Thymus (tissue), 14 donors: ENCODE measurements at places on chromosomes 16 and 17.

DNA sequence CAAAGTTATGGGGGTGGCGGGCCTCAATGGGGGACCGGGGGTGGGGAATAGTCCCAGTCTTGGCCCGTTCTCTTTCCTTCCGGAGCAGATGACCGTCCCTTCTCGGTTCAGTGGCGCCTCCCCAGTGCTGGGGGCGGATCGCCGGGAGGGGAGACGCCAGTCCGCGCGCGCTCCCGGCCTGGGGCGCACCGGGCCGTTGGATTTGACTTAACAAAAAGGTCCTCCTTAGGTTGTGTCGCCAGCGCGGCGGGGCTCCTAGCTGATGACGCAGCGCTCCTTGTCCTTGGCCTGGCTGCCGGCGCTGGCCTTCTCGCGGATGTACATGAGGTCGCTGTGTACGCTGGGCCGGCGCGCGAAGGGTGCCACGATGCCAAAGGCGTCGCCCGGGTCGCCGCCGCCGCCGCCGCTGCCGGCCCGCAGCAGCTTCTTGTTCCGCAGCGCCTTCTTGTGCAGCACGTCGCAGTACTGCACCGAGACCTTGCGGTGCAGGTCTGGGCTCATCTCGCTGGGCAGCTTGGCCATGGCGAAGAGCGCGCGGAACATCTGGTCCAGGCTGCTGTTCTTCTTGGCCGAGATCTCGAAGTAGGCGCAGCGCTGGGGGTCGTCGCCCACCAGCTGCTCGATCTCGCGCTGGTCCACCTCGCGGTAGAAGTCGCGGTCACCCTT lies 1.2 kb downstream of the RASD1 start:
- DNase-seq, result peak; percentile 21

DNA sequence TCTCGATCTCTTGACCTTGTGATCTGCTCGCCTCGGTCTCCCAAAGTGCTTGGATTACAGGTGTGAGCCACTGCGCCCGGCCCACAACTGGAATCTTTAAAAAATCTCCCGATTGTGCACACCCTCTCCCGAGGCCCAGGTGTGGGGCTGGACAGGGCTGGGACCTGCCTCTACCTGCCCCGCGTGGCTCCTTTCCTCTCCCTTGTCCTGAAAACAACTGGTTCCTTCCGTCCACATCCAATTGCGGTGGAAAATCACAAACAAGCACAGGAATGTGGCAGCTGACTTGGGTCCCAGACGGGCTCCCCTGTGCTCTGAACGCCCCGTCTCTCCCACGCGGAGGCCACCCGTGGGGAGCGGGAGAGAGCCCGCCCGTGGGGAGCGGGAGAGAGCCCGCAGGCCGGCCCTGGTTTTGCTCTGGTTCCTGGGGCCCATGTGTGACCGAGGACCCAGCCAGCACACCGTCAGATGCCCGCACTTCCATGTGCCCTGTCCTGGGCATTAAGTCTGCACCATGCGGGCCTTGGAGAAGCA lies 3.0 kb upstream of the TMEM204 start:
- no peak for DNase-seq

DNA sequence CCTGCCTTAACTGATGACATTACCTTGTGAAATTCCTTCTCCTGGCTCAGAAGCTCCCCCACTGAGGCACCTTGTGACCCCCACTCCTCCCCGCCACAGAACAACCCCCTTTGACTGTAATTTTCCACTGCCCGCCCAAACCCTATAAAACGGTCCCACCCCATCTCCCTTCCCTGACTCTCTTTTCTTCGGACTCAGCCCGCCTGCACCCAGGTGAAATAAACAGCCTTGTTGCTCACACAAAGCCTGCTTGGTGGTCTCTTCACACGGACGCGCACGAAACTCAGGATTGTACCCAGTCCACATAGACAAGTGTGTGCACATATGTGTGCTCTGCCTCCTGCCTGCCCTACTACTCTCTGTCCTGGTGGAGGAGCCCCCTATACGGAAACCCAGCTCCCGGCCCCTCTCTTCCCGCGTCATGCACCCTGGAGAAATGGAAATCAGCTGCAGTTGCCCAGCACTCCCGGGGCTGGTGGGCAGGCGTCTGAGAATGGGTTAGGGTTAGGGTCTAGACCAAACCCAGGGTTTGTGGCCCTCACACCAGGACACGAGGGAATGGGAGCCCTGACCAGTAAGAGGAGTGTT lies 2.4 kb upstream of the RHBDF1 start:
- no peak for DNase-seq

GRCh38 chr17:58576679-58577367 lies 62.4 kb upstream of the MTMR4 start:
- DNase-seq, result no peak

DNA sequence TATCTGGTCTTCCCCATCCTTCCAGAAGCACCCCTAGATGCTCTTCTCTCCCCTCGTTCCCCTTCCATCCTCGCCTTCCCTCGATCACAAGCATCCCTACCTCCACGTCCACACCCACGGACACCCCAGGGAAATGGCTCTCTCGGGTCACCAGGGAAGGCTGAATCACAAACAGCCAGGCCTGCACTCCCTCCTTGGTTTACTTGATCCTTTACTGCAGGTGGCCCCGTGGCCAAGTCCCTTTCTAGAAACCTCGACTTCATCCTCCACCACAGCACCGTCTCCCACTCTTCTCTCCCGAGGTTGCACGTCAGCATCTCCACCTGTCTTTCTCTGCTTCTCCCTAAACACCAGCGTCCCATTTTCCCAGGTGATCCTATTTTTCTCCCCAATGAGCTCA lies 6.5 kb upstream of the RBFOX3 start:
- DNase-seq, result no peak

DNA sequence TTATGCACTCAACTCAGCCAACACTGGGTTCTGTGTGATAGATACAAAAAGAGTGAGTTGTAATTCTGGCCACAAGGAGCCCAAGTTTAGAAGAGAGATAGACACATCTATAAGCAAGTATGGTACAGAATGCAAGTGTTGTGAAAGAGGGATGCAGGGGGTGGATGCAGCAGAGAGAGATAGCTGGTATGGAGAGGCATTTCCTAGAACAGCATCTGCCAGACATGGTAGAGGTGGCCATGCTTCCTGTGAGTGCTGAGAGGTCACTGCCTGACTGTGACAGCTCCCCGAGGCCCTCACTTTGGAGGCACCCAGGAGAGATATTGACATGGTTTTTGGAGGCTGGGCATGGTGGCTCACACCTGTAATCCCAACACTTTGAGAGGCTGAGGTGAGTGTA lies 2.0 kb upstream of the KRTAP16-1 start:
- no peak for DNase-seq

DNA sequence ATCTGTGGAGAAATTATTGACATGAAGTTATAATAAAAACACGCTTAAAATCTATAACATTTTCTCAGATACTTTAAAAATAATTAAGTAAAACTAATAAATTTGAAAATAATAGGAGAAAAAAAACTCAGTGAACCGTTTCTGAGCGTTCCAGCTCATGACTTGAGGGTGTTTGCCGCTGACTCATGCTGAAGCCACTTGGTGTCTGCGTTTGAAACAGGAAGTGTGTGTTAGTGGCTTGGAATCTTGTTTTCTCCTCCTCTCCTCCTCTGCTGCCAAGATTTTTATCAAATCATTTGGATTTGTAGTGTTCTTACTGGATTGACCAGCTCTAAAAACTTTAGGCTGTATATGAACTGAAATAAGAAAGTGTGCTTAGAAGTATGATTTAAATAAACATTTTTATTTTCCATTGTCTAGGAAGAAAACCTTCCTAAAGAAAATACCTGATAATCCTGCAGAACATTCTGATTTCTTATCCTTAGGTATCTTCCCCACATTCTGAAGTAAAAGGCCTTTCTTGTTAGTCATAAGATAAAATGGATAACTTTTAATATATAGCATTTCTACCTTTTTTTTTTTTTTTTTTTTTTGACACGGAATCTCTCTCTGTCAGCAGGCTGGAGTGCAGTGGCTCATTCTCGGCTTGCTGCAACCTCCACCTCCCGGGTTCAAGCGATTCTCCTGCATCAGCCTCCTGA lies 30.8 kb downstream of the USP10 start:
- DNase-seq, result peak; percentile 46

DNA sequence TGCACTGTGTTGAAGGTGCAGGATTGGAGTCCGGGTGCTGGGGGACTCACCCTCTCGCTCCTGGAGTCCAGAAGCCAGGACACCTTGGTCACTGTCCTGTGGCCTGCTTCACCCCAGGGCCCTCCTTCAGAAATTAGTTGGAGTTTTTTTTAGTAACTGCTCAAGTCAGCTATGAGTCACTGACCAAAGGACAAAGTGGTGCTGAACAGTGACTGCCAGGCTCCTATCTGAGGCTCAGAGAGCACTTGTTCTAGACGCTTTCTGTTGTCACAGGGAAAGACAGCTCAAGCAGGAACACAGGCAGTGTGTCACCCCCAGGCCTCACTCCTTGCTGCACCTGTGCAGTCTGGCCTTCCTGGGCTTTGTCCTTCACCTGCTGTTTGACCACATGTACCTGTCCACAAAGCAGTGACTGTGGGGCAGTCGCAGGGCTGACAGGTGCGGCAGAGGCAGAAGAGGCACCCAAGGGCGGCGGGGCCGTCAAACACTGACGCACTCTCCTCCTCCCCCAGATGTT lies 4.1 kb upstream of the FAAP100 start:
- DNase-seq, result no peak

DNA sequence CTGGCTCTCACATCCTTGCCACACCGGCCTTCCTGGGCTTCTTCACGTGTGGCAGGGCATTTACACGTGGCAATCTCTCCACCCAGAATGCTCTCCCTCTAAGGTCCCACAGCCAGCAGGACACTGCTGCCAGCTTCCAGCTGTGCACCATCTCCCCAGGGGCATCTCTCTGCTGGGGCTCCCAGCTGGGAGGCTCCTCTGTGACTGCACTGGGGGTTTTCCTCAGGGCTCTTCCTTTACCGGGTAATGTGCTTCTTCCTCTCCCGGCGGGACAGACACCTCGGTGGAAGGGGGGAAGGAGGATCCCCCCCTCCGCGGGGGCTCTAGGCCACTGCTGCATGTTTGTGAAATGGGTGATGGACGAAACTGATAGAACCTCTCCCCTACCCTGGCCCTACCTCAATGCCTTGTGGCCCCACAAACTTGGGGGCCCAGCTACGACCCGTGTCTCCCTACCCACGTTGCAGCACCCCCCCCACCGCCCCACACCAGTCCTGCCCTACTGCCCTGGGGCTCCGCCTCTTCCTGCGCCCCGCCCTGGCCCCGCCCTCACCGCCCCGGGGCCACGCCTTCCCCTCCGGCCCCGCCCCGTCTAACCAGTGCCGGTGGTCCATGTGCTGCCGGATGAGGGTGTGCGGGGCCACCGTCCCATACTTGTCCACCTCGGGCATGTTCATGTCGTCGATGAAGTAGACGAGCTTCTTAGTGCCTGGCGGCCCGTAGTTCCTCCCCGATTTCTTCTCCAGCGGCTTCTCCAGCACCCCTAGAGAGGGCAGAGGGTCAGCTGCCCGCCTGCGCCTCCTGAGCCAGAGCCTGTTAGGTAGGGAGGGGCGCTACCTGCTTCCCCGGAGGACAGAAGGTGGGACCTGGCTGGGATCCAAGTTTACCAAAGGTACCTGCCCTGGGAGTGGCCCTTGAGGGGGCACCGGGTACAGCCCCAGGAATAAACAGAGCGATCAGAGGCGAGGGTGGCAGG lies 92.6 kb downstream of the DNAH17 start:
- no peak for DNase-seq

DNA sequence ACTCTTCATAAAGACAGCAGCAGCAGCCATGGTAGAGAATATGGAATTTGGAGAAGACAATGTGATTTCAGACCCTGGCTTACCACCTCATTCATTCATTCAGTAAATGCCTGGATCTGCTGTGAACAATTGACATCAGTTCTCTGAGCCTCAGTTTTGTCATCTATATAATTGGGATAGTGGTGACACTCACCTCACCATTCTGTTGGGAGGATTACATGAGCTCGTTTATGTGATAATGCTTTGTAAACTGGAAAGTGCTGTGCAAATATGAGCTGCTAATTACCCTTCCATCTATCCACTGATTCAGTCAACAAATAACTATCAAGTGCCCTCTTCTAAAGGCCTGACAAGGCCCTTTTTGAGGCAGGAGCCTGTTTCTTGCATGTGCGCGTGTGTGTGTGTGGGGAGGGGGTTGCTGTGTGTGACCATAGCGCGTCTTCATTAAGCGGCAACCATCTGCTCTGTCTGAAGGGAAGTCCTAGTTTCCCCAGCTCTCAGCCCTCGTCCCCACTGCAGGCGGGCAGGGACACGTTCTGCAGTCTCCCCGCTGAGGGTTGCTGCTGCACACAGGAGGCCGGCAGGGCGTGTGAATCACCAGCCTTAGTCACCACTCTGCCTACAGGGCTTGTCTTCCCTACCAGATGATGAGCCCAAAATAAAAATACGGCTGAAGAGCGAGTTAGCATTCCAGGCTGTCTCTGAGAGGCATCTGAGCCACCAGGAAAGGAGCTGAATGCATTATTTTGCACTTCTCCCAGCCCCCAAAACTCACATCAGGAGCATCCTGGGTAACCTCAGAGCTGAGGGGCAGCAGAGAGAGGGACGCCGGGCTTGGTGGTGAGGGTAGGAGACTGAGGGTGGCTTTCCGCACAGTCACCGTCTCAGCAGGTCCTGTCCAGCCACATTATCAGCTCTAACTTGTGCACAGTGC lies 19.9 kb downstream of the ARL4D start:
- no peak for DNase-seq

DNA sequence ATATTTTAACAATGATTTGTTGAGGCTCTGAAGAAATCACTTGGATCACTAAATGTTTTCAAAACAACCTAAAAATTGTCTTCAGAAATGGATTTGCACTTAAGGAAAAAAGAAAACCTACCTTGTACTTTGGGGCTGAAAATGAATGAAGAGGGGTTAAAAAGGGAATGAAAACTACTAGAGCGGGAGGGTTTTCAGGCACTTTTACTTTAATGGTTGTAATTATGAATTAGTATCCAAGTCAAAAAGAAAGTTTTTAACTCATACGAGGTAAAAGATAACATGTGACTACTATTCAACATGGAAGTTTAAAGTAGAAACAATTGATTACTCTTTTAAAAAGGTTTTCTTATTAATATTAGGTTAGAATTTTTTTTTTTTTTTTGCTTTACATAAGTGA lies 5.1 kb downstream of the IGF2BP1 start:
- DNase-seq, result no peak

DNA sequence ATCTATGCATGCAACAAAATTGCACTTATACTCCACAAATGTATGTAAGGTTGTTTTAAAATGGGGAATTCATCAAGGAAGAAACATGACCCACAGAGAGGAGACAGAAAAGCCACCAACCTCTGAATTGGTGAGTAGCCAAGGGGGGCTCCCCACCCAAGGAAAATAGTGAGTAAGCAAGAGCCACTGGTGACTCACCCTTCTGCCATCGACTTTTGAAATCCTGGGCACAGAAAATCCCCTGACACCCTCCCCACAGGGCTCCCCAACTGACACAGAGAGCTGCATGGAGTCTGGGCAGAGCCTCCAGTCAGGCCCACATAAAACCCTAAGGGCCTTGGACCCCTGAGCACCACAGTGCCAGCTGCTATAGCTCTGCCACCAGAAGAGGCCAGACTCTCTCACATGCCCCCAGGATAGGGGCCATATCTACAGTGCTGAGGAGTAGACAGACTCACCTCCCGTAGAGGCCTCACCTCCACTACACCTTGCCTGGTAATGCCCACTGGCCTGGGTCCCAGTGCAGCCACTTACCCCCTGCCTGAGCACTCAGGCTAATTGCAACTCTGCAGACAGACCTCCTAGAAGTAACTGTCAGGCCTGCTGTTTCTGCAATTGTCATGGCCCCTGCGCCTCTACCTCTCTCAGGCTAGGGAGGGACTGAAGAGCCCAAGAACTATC lies 244.7 kb upstream of the WSB1 start:
- DNase-seq, result no peak

- DNase-seq, result no peak
Observed at GRCh38 chr17:35793257-35793656, 2.2 kb downstream of the MMP28 start.
